Vagina (tissue), 2 donors: ENCODE measurements at places on chromosomes 1 and 21. TPM values are rescaled to one million over a fixed set of nuclear protein-coding genes. Genes with fewer than 3 reads are reported as not detected.

NCSTN gene
- total RNA-seq = 50.6 TPM

C1QA gene
- 95.8 TPM for total RNA-seq

DNA sequence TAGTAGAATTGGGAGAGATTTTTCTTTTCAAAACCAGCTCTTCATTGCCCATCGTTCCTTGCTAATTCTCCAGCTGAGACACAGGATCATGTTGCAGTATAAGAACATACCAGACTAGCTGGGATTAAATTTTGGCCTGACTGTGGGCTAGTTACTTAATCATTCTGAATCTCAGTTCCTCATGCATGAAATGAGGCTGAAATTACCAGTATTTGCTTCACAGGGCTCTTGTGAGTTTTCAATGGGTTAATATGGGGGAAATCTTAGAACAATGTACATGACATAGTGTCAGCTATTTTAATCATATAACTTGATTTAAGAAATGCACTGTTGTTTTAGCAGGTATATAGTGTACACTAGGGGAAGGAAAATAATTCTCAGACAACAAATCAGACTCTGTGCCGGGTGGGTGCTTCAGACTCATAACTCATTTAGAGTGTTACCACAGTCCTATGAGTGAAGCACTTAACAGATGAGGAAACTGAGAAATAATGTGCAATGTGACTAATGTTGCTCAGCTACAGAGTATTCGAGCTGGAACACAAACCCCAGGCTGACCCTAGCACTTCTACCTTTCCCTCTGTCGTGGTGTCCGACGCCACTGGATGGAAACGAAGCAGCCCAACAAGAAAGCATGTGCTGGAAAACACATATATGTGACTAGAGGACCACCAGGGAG, 137.6 kb upstream of the SGIP1 start:
- no peak overlapping the region for H3K4me3 ChIP-seq
- no peaks in the 10 kb centered on the region for H3K36me3 ChIP-seq
- no peak overlapping the region for H3K27ac ChIP-seq
- no peak for DNase-seq

DNA sequence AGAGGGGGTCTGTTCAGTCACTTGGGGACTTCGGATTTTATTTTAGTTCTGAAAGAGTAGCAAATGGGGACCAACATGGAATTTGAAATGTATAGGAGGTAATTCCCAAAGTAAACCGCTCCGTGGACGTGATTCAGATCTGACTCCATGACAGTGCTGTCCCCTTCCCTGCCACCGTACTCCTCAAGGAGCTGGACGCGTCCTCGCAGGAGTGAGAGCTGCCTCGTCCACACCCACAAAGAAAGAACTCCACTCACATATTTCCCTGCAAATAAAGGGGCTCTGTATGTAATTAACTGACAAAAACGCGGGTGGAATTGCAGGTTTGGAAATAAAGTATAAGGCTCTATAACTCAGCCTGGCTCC, 183.6 kb downstream of the ETS2 start:
- no peaks in the 10 kb centered on the region for H3K27me3 ChIP-seq
- peak overlapping the region; percentile 66 for H3K27ac ChIP-seq
- peaks cover 96% of the 10 kb centered on the region for H3K4me1 ChIP-seq
- H3K36me3 ChIP-seq = no peaks in the 10 kb centered on the region

DNA sequence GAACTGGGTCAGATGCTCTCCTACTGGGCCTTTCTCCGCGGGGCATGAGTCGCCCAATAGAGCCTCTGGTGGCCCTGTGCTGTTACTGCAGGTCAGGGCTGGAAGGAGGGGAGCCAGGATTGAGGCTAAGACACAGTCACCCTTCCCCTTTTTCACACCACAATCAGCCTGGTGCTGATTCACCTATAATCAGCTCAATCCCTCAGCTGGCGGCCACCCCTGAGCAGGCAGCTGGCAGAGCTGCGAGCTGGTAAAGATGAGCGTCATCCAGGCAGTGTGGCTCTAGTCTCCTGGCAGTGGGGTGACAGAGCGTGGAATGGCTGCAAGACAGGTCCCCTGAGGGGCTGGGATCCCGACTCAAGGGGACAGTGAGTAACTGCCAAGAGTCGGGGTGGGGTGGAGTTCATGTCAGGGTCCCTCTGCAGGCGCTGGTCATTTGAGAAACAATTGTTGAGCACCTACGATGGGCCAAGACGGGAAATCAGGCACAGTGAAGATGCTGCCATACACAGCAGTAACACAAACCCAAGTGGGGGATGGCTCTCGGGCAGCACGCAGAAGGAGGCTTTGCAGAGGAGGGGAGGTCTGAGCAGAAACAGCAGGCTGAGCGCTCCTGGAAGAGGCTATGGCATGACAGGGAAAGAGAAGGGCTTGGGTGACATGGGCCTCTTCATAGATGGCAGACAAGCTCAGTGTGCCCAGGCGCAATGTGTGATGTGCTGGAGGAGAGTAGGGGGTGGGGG, 21.8 kb downstream of the ATF3 start:
- no peaks in the 10 kb centered on the region for H3K27me3 ChIP-seq
- H3K36me3 ChIP-seq = no peaks in the 10 kb centered on the region
- DNase-seq = no peak
- peaks cover 3% of the 10 kb centered on the region for H3K4me1 ChIP-seq
- H3K4me3 ChIP-seq = no peak overlapping the region
- H3K27ac ChIP-seq = no peak overlapping the region

GRCh38 chr1:26570287-26570686, 40.7 kb downstream of the RPS6KA1 start:
- H3K27ac ChIP-seq = no peak overlapping the region
- no peaks in the 10 kb centered on the region for H3K27me3 ChIP-seq
- no peaks in the 10 kb centered on the region for H3K36me3 ChIP-seq
- DNase-seq = no peak
- H3K4me3 ChIP-seq = no peak overlapping the region
- no peaks in the 10 kb centered on the region for H3K4me1 ChIP-seq

DNA sequence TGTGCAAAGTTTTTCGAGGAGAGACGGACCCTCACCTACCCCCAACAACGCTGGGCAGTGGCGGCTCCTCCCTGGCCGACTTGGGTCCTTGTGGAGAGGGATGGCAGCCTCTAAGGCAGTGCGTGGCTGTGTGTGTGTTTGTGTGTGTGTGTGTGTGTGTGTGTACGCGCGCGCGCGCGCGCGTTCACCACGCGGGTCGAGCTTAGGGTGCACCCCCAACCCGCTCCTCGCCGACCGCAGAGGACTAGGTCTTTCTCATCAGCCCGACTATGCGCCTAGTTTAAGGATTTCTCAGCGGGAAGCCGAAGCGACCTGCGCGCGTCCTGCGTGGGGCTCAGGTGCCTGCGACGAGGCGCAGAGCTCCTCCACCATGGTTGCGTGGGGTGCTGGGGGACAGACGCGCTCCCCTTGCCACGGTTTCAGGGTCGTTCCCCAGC, 940 bp downstream of the SOX13 start:
- H3K27ac ChIP-seq = peak overlapping the region; percentile 97
- peaks cover 45% of the 10 kb centered on the region for H3K4me1 ChIP-seq
- peak overlapping the region; percentile 91 for H3K4me3 ChIP-seq
- no peaks in the 10 kb centered on the region for H3K36me3 ChIP-seq
- H3K27me3 ChIP-seq = no peaks in the 10 kb centered on the region

DNA sequence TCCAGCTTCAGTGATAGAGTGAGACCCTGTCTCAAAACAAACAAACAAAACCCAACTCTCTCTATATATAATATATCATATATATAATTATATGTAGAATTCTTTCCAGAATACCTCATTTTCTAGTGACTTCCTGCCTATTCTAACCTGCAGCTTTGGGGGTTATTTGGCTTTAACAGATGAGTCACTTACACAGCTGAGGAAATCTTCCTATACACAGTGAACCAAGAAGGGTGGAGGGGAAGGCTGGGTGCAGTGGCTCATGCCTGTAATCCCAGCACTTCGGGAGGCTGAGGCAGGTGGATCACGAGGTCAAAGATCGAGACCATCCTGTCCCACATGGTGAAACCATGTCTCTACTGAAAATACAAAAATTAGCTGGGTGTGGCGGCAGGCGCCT, 9.2 kb downstream of the RAB29 start:
- no peaks in the 10 kb centered on the region for H3K4me1 ChIP-seq
- no peaks in the 10 kb centered on the region for H3K27me3 ChIP-seq
- H3K4me3 ChIP-seq = no peak overlapping the region
- no peak for DNase-seq

GRCh38 chr1:89675677-89676076, 42.8 kb downstream of the LRRC8C start:
- no peak overlapping the region for H3K4me3 ChIP-seq
- H3K27ac ChIP-seq = no peak overlapping the region
- DNase-seq = no peak
- H3K27me3 ChIP-seq = no peaks in the 10 kb centered on the region
- no peaks in the 10 kb centered on the region for H3K36me3 ChIP-seq
- peaks cover 5% of the 10 kb centered on the region for H3K4me1 ChIP-seq

DNA sequence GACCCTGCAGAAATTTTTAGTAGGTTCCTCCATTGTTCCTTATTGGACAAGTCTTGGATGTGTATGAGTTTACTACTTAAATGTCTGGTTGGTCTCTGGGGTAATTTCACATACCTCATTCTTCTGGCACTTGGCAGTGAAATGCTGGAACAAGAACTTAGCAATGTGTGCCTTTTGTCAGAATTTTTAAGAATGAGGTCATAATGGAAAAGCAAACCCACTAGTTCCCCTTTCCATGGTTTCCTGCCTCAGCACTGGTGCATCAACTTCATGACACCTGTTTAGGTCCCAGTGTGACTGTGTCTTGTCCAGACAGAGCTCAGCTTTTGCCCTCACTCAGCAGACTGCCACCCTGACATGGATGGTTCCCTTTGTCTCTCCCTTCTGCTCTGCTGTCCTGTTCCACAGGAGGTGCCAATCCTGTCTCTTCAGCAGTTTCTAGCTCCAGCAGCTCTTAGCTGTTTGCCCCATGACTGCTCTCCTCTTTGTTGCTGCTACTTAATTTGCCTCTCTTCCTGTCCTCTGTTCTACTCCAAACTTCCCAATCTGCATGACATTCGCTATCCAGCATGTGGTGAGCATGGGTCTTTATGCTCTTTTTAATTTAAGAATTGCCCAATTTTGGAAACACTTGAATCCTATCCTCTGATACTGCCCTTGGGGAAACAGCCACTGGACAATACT, 135.6 kb downstream of the CYYR1 start:
- H3K36me3 ChIP-seq = no peaks in the 10 kb centered on the region
- no peak overlapping the region for H3K27ac ChIP-seq
- DNase-seq = no peak
- no peaks in the 10 kb centered on the region for H3K27me3 ChIP-seq
